ENCODE measurements at places on chromosomes 7 and 10.

DNA sequence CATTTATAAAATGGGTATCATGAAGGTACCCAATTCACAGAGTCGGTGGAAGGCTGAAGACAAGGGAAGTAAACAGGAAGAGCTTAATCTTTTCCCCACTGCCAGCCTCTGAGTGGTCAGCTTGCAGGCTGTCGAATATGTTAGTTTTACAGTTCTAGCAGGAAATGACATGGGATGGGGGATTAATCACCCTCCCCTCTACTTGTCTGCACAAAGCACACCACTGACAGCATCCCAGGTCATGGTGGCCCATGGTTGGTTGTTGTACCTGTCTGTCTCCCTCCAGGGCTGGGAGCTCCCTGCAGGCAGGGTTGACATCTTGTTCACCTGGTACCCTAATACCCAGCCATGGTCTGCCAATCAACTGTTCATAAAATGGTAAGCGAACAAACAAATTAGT, 55.6 kb downstream of the GRB10 start:
- DNase-seq: peak; percentile 85

DNA sequence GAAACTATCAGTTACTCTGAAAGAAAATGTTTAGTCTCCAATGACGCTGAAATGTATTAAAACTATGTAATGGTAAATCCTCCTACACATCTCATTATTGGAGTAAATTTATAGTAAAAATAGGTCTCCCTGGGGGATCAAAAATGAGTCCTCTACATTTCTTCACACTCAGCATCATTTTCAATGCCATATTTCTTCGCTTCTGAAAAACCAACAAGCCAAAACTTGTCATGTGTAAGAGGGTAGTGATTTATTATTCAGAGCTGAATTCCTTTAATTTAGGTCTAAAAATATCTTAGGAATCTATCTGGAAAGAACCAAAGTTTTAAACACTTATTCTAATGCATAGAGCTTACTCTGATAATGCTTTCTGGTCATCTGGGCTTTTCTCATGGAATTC, 3.0 kb downstream of the PDK4 start:
- no peak for DNase-seq

GRCh38 chr10:112520914-112521313, 73.9 kb downstream of the VTI1A start:
- no peak for DNase-seq

DNA sequence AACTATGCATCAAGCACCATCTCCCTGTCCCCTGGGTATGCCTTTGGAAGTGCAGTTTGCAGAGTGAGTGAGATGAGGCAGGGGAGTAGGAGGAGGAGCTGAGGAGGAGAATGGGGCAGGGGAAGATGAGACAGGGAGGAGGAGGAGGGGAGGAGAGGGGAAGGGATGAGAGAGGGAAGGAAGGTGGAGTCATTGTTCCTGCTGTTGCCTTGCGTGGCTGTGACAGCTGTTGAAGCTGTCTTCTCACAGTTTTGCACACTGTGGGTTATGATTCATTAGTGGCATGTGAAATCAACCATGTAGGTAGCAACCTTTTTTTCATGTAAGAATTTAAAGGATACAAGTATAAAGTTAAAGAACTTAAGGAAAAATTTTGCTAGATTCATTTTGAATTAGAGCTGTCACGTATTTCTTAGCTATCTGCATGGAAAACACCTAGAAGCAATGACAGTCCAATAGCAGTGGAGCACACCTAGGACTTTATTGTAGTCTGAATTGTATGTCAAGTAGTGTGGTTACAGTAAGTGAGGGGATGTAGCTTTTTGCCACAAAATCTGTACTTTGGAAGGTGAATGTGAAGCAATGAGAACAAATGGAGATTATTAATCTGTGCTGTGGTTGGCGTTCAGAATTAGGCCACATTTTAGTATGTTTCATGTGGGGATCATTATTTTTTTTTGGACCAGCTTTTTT, 21.7 kb downstream of the CCM2 start:
- peak; percentile 14 for DNase-seq

DNA sequence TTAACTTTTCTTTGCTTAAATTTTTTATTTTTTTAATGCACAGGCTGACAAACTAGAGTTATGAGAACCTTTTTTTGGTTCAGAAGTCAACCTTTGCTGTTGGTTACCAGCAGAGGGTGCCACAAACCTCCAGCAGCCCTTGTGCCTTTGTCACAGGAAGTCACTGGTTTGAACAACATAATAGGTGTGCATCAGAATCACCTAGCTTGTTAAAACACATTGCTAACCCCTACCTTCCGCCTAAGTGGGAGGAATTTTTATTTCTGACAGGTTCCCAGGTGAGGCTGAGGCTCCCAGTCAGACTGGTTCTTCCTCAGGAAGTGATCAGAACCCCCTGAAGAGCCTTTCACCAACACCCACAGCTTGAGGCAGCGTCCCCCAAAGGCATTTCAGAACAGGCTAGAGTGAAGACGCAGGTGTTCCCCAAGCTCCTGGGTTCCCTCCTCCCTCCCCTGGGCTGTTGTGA, 22.6 kb upstream of the VDAC2 start:
- peak; percentile 84 for DNase-seq

GRCh38 chr10:9158675-9159074, 1104.2 kb downstream of the GATA3 start:
- DNase-seq: no peak

DNA sequence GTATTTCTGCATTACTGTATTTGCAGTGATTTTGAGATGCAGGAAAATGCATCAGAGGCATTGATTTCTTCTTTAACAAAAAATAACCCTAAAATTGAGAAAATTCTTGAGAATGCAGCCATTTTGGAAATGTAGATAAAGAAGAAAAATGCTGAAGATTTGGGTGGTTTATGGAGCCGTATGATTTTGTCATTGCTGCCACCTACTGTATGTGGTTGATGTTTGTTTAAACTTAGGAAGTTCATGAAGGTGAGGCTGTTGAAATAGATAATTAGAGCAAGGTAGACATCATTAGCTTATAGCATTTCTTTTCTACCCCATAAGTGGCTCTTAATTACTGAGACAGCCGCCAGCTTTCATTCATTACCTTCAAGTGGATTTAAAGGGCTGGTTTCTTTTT, 92.1 kb upstream of the SAMD8 start:
- peak; percentile 36 for DNase-seq

DNA sequence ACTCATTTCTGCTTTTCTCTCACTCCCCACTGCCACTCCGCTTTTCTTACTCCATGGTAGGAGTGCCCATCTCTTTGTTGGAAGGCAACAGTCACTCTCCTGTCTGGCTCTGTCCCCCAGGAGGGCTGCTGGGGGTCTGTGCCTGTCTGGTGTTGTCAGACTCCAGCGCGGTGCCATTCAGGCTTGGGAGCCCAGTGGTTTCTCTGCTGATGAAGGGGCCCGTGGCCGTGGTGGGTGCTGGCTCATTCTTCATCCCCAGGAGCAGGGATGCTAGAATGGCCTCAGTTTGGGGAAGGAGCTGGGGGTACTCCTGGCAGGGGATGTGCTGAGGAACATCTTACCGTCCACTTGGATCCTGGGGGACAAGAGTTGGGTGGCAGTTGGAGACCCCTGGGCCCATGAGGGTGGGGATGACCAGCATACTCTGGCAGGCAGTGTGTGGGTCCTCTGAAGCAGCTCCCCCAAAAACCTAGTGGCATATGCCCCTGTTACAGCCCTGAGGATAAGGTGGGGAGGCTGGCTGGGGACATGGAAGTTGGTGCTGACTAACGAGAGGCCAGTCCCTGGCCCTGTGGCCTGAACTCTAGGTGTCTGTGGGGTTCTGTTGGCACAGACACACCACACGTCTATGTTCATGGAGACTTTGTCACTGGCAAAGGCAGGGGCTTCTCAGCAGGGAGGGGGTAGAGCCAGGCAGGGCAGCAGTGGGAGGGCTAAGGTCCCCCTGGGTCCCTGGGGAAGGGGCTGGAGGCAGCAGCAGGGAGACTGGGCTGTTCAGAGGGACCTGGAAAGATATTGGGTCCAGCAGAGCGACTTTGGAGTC, 102.8 kb upstream of the RET start:
- no peak for DNase-seq

Measured in mesendoderm (in vitro differentiated cells).